ENCODE measurements at places on chromosomes 1 and 21.
A peak's percentile ranks its signal among the peaks of the same experiment; 100 is the strongest.

DNA sequence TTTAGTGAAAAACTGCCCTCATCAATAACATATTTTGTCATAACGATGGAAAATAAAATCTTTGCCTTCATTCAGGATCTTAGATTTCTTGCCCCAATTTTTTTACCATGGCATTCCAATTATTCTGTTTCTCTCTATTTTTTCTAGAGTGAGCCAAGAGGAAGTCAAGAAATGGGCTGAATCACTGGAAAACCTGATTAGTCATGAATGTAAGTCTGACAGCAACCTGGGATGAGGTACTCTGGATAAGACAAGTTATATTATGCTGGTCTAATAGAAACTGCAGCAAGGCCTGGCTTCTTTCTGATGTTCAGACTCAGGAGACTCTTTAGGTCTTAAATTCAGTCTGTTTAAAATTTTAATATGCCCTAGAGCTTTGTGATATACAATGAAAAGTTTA is 3.5 kb downstream of the RGS4 start:
- DNase-seq = no peak

- peak; percentile 50 for DNase-seq
These were observed 130.7 kb downstream of the GIPC2 start for GRCh38 chr1:78176448-78176847.

GRCh38 chr1:161945306-161946060 is 78.2 kb downstream of the OLFML2B start:
- DNase-seq = no peak

GRCh38 chr1:161261261-161262235 is 3.0 kb downstream of the PCP4L1 start:
- DNase-seq = no peak

GRCh38 chr1:226593541-226593940 is 45.0 kb downstream of the STUM start:
- no peak for DNase-seq

DNA sequence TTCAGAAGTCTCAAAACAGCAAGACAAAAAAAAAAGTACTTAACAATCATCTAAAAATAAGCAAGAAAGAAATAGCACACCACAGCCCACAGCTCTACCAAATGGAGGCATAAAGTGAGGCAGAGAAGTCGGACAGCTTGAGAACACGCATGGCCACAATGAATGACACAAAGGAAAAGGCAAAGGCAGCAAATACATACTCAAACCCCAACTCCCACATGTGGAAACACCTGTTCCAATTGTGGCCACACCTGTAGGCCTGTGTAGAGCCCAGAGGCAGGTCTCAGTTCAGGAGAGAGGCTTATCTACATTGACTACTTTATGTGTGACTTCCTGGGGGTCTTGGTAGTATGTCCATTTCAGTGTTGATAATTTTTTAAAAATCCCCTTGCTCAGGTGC is 543.5 kb downstream of the LMO4 start:
- no peak for DNase-seq
